ENCODE measurements at places on chromosomes 11 and 22.

DNA sequence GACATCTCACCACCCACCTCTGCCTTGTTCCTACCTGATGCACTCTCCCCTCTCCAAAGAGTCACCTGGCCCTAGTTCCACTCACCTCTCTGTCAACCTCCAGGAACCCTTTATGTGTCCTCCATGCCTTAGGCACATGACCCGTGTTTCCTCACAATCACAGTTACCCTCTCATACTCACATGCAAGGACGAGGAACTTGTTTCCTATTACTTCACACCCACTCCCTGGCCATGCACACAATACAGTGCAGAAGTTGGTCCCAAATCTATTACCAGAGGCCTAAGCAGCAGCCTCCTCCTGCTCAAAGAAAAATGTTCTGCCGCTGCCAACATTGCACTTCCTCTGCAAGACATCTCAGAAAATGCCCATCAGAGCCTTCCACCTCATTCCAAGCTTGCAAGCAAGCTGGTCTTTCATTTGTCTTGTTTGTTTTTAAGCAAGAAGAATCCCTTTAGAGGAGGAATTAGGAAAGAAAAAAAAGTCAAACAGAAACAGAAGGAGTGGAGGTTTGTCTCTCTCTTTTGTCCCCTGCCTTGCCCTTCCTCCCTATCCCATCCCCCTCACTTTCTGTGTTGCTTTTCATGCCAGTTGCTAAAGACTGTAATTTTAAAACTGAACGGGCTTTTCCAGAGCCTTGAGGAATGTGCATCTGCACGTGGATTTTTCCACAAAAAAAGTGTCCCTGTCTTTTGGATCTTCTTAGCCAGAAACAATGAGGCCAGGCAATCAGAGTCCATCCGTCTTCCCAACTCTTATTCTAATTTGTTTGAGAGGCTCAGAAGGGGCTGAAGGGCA lies 63.4 kb downstream of the KCNJ1 start:
- DNase-seq: no peak

GRCh38 chr11:3942956-3943497 lies 87.6 kb downstream of the STIM1 start:
- no peak for DNase-seq

DNA sequence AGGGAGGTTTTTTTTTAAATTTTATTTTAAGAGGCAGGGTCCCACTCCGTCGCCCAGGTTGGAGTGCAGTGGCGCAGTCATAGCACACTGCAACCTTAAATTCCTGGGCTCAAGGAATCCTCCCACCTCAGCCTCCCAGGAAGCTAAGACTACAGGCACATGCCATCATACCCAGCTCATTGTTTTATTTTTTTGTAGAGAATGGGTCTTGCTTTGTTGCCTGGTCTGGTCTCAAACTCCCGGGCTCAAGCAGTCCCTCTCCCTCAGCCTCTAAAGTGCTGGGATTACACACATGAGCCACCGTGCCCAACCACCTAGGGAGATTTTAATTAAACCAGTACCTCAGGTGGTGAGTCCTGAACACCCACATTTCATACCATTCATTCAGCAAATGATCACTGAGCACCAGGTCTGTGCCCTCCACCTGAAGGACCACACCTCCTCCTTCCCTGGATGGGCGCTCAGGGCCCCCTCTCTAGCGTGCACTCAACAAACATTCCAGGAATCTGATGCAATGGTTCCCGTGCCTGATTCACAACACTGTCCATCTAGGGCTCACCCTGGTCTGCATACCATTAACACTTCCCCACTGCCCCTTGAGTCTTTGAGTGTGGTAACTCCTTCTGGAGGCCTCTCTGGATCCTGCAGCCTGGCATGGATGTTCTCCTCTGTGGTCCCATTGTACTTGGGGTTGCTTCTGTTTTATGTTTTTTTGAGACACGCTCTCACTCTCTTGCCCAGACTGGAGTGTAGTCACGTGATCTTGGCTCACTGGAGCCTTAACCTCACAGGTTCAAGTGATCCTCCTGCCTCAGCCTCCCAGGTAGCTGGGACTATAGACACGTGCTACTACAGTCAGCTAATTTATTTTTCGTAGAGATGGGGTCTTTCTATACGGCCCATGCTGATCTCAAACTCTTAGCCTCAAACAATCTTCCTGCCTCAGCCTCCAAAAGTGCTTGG lies 9.6 kb upstream of the MYH9 start:
- no peak for DNase-seq

DNA sequence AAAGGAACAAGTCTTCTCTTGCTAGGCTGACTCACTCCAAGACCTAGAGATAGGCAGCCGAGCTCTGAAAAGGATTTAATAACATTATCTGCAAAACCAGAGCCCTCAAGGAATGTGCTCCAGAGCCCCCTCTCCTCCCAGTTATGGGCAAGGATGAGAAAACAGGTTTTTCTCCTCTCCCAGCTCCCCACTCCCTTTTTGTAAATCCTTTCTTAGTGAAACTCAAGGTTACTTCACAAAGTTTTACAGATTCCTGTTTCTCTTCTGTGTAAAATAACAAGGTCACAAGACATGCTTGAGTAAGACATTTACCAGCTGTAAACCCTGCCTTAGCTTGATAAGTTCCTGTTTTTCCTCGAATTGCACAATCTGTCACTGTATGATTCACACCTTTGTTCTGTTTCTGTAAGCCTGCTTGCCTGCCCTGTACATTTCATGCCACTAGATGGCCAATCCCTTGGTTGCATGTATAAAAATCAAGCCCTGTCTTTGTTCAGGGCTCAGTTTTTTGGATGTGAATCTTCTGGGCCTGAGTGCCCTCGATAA lies 489.4 kb downstream of the KCNA4 start:
- DNase-seq: no peak

DNA sequence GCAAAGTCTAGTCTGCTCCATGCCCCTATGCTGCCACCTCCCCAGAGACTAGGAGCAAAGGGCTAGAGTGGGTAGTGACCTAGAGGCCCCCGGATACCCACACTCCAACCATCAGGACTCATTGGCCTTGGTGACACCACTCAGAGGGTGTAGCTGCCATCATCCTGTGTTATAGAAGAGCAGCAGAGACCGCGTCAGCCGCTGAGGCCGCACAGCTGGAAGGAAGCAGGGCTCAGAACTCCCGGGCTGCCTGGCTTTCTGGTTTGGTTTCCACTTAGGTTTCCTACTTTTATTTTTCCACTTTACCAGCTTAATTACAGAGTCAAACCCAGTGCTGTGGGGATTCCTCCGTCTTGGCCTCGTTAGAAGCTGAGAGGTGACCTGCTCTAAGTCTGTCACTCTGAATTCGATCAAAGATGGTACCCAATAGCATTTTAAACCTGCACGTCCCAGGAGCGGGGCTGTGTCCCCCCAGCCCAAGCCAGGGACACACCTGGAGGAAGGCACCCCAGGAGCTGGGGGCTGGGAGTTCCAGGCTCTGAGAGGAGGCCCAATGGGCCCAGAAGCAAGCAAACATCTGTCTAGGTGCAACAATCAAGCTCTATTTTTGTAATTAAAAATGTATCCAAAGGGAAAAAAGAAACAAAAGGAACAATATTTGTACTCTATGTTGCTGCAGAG lies 2.1 kb upstream of the CDKN1C start:
- no peak for DNase-seq

GRCh38 chr11:66048547-66049323 lies at the start of gene GAL3ST3:
Gene GAL3ST3, minus strand, starts transcription at chr11:66049161. Its CDS starts 3,746 bp downstream, at chr11:66045415.
- no peak for DNase-seq

DNA sequence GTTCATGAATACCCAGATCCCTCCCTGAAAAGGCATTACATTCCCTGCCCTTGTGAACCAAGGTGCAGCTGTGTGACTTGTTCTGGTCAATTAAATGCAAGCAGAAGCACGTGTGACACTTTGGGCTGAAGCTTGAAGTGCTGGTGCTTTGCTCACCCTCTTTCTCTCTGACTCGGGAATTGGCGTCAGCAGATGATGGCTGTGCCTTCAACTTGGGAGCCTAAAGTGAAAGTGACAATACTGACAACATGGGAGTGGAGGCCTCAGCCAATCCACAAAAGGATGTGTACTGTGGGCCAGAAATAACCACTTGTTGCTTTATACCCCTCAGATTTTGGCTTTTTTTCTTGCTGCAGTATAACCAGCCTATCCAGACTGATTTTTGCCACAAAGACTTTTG lies 148.3 kb upstream of the THY1 start:
- DNase-seq: no peak
